ENCODE measurements at places on chromosomes 2 and 18. TPM values are rescaled to one million over a fixed set of nuclear protein-coding genes. Genes with fewer than 3 reads are reported as not detected.
A peak's percentile ranks its signal among the peaks of the same experiment; 100 is the strongest.

Gene BCL2
- 6.3 TPM for total RNA-seq

Gene CTAGE1
- not detected for total RNA-seq

Gene C2orf15
- 3.4 TPM for total RNA-seq

Gene ZBTB7C
- 7.5 TPM for total RNA-seq

Gene ACVR1C
- 1.6 TPM for total RNA-seq

- DNase-seq = no peak
- no peak overlapping the region for H3K27ac ChIP-seq
- H3K4me1 ChIP-seq = peaks cover 15% of the 10 kb centered on the region
Measured at GRCh38 chr2:3654011-3654410, 4.0 kb upstream of the ALLC start.

- no peaks in the 10 kb centered on the region for H3K36me3 ChIP-seq
- no peak for DNase-seq
- H3K27me3 ChIP-seq = no peaks in the 10 kb centered on the region
- H3K27ac ChIP-seq = no peak overlapping the region
- no peak overlapping the region for H3K4me3 ChIP-seq
- no peaks in the 10 kb centered on the region for H3K4me1 ChIP-seq
Measured at GRCh38 chr2:25419678-25420242, 78.0 kb upstream of the DNMT3A start.

GRCh38 chr2:121356058-121356640, 71.1 kb upstream of the TFCP2L1 start:
- H3K4me3 ChIP-seq = no peak overlapping the region
- DNase-seq = no peak
- no peaks in the 10 kb centered on the region for H3K4me1 ChIP-seq
- H3K27ac ChIP-seq = no peak overlapping the region
- H3K36me3 ChIP-seq = no peaks in the 10 kb centered on the region
- H3K27me3 ChIP-seq = no peaks in the 10 kb centered on the region

DNA sequence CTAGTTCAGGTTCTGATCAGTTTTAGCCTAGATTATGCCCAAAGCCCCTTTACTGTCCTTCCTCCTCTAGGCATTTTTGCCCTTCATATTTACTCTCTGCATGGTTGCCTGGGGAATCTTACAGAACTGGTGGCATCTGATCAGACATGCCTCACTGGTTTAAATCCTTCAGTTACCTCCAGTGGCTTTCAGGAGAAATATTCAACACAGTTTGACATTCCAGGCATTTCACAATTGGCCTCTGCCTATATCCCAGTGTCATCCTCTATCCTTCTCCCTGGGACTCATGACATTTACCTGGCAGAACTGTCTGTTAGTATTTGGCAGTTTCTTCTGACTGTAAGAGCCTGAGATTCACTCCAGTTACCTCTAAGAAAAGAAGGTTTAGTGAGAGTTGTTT, 152.9 kb upstream of the MEIS1 start:
- no peak overlapping the region for H3K4me3 ChIP-seq
- H3K27me3 ChIP-seq = no peaks in the 10 kb centered on the region
- no peaks in the 10 kb centered on the region for H3K4me1 ChIP-seq
- no peak for DNase-seq
- no peaks in the 10 kb centered on the region for H3K36me3 ChIP-seq

DNA sequence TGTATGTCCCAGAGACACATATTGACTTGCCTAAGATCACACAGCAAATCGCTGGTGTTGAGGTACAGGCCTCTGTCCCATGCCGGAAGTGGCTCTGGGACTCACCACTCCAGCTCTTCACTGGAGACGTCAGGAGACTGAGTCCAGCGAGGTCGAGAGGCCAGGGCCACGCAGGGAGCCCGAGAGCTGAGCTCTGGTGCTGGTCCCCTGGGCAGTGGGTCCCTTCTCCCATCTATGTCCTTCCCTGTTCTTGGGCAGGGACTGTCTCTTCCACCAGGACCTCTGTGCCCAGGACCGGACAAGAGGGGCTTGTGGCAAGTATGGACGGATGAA, 62.4 kb upstream of the TWIST2 start:
- H3K27me3 ChIP-seq = peaks cover 5% of the 10 kb centered on the region
- no peaks in the 10 kb centered on the region for H3K36me3 ChIP-seq
- no peak for DNase-seq
- H3K4me1 ChIP-seq = peaks cover 5% of the 10 kb centered on the region

- peak overlapping the region; percentile 15 for H3K27ac ChIP-seq
- DNase-seq = no peak
- H3K36me3 ChIP-seq = no peaks in the 10 kb centered on the region
- H3K4me3 ChIP-seq = no peak overlapping the region
- H3K4me1 ChIP-seq = no peaks in the 10 kb centered on the region
Measured at GRCh38 chr2:152497481-152498052, 162.6 kb downstream of the FMNL2 start.

- DNase-seq = peak; percentile 39
- H3K4me1 ChIP-seq = no peaks in the 10 kb centered on the region
- H3K27me3 ChIP-seq = no peaks in the 10 kb centered on the region
- no peak overlapping the region for H3K4me3 ChIP-seq
Measured at GRCh38 chr2:198385326-198385725, 580.9 kb downstream of the PLCL1 start.

- no peak overlapping the region for H3K27ac ChIP-seq
- peak; percentile 84 for DNase-seq
- peak overlapping the region; percentile 8 for H3K4me3 ChIP-seq
Measured at GRCh38 chr2:11688222-11689069, 18.5 kb upstream of the NTSR2 start.

DNA sequence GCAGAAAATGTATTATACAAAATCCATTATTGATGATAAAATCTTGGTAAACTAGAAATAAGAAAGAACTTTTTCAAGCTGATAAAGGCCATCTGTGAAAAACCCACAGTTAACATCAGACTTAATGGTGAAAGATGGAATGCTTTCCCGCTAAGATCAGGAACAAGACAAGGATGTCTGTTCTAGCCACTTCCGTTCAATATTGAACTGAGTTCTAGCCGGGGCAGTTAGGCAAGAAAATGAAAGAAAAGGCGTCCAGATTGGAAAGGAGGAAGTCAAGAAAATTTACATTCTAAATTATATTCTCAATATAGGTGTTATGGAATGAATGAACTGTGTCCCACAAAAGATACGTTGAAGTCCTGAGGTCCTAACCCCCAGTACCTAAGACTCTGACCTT, 39.1 kb upstream of the DTNB start:
- peaks cover 3% of the 10 kb centered on the region for H3K4me1 ChIP-seq
- no peak for DNase-seq
- peaks cover 5% of the 10 kb centered on the region for H3K27me3 ChIP-seq
